ENCODE measurements at places on chromosomes 2 and 18.
A peak's percentile ranks its signal among the peaks of the same experiment; 100 is the strongest.

GRCh38 chr2:234973008-234973407 is 21.2 kb downstream of the SH3BP4 start:
- DNase-seq = peak; percentile 78

DNA sequence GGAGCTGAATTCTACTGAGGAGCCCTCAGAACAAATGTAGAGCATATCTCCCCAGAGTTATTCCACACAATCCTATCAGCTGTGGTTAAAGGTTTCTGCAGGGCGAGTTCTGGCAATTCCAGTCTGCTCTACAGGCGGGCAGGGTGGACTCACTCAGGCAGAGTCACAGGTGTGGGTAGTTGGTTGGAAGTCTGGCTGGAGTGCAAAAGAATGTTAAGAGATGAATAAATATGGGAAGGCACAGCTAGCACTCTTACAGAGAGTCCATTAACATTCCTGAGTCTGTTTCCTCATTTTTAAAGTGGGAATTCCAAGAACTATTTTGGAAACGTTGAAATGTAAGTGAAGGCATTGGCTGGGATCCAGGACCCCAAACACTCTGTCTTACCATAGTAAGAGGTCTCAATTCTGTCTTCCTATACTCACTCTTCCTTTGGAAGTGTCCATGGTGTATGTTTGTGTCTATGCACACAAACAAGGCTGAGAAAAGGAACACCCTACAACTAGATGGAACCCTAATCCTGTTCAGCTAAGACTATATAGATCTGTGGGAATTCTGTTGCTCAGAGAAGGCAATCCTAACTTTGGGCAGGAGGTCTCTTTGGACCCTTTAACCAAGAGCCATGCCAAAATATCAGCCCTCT is 63.3 kb upstream of the AQP4 start:
- no peak for DNase-seq

GRCh38 chr2:148622366-148622765 is 22.2 kb upstream of the EPC2 start:
- DNase-seq = peak; percentile 45

- no peak for DNase-seq
Observed at GRCh38 chr2:95698146-95698545, 106.3 kb downstream of the TRIM43 start.

- DNase-seq = no peak
Observed at GRCh38 chr2:212213191-212213590, 325.4 kb downstream of the ERBB4 start.

GRCh38 chr18:69961718-69962117 is 14.0 kb upstream of the CD226 start:
- no peak for DNase-seq

DNA sequence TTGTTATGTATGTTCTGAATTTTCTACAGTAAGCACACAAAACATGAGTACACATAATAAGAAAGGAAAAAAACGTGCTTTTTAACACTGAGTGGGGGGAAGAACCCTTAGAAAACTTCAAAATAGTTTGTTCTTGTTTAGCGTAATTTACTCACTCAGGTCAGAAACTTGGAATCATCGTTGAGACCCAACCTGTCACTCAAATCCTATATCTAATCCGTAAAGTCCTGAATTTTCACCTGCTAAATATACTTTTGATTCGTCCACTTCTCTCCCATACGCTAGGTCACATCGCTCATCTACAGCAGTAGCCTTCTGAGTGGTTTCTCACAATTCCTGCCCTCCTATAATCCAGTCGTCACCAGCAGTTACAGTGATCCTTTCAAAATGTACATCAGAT is 767 bp downstream of the TPRKB start:
- DNase-seq = no peak

DNA sequence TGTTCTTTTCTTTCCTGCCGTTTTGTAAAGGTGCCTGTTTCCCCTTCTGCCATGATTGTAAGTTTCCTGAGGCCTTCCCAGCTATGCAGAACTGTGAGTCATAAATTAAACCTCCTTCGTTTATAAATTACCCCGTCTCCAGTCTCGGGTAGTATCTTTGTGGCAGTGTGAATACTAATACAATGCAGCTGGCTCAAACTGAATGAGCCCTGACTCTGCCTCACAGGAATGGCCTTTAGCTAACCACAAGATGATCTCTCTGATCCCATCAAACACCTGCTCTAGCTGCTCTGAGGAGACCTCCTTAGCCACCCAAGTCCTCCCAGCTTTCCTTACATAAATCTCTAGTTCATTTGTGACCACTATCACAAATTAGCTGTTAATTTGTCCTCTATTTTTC is 41.5 kb upstream of the CAB39 start:
- no peak for DNase-seq

GRCh38 chr2:23708771-23709170 is 218.2 kb downstream of the ATAD2B start:
- no peak for DNase-seq
